Kidney (tissue), 22 donors: ENCODE measurements at places on chromosomes 5 and 9. TPM values are rescaled to one million over a fixed set of nuclear protein-coding genes. Genes with fewer than 3 reads are reported as not detected.
A peak's percentile ranks its signal among the peaks of the same experiment; 100 is the strongest.

GRCh38 chr5:89200899-89201298 is 317.9 kb upstream of the MEF2C start:
- no peaks in the 10 kb centered on the region for H3K4me1 ChIP-seq
- no peaks in the 10 kb centered on the region for H3K36me3 ChIP-seq
- no peaks in the 10 kb centered on the region for H3K27me3 ChIP-seq
- DNase-seq = no peak
- no peak overlapping the region for H3K4me3 ChIP-seq
- no peak overlapping the region for H3K27ac ChIP-seq

- no peak for DNase-seq
- H3K27ac ChIP-seq = no peak overlapping the region
- H3K27me3 ChIP-seq = no peaks in the 10 kb centered on the region
- H3K4me1 ChIP-seq = no peaks in the 10 kb centered on the region
Observed at GRCh38 chr5:32522429-32523143, 62.8 kb upstream of the SUB1 start.

GRCh38 chr5:140647042-140647419 is 399 bp downstream of the NDUFA2 start:
- peaks cover 23% of the 10 kb centered on the region for H3K36me3 ChIP-seq
- no peak for DNase-seq
- H3K27me3 ChIP-seq = no peaks in the 10 kb centered on the region
- H3K4me1 ChIP-seq = peaks cover 14% of the 10 kb centered on the region

The ISL1 gene
- total RNA-seq = not detected

The LCN9 gene
- not detected for total RNA-seq

DNA sequence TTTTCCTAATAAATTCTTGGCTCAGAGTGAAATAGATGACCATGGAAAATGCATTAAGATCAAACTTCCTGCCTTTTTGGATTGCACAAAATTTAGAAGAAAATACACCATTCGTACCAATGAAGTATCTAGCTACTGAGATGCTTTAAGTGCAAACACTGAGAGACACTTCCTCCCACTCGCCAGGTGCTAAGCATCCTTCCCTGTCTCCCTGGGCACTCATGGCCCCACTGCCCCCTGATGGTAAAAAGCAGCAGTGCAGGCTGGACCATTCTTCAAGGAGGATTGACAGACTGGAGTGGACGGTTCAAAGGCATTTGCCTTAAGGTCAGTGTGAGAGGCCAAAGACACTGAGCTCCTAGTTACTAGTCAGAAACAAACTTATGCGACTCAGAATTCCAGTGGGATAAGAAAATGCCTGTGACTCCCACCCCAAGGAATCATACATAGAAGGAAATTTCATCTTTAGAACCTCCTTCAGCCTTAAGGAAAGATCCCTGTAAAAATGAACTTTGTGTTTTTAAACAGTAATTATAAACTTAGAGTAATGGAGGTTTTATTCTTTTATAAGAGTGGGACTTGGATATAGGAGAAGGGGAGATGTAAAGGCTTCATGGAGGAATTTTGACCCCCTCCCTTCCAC is 86.0 kb upstream of the SLC30A5 start:
- no peak overlapping the region for H3K4me3 ChIP-seq
- no peaks in the 10 kb centered on the region for H3K27me3 ChIP-seq
- DNase-seq = peak; percentile 73

- H3K4me1 ChIP-seq = no peaks in the 10 kb centered on the region
- no peak for DNase-seq
- H3K4me3 ChIP-seq = no peak overlapping the region
- H3K27me3 ChIP-seq = no peaks in the 10 kb centered on the region
Observed at GRCh38 chr5:55021410-55021809, 2.6 kb upstream of the GZMK start.

GRCh38 chr5:80239680-80240367 is 16.0 kb downstream of the SERINC5 start:
- DNase-seq = no peak
- H3K36me3 ChIP-seq = peaks cover 2% of the 10 kb centered on the region
- H3K27ac ChIP-seq = no peak overlapping the region
- H3K4me1 ChIP-seq = peaks cover 4% of the 10 kb centered on the region
- H3K4me3 ChIP-seq = no peak overlapping the region

The TOPORS gene
- total RNA-seq = 15.6 TPM

The TLX3 gene
- not detected for total RNA-seq

DNA sequence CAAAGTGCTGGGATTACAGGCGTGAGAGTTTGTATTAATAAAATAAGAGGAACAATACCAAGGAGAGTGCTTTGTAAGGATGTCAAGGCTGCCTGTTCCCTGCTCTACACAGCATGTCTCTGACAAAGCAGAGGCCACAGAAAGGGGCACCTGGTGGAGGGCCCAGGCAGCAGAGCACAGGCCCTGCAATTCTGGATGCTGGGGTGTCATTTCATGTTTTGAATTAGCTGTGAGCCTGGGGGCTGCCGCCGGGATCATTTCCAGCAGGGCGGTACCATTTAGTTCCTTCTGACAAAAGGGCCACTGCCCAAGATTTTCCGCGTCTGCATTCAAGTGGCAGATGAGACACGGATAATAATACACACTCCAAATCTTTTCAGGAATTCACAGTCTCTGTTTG is 396.9 kb downstream of the GADD45G start:
- no peak overlapping the region for H3K27ac ChIP-seq
- no peaks in the 10 kb centered on the region for H3K36me3 ChIP-seq
- H3K4me1 ChIP-seq = peaks cover 31% of the 10 kb centered on the region
- no peaks in the 10 kb centered on the region for H3K27me3 ChIP-seq
- no peak overlapping the region for H3K4me3 ChIP-seq
- no peak for DNase-seq

DNA sequence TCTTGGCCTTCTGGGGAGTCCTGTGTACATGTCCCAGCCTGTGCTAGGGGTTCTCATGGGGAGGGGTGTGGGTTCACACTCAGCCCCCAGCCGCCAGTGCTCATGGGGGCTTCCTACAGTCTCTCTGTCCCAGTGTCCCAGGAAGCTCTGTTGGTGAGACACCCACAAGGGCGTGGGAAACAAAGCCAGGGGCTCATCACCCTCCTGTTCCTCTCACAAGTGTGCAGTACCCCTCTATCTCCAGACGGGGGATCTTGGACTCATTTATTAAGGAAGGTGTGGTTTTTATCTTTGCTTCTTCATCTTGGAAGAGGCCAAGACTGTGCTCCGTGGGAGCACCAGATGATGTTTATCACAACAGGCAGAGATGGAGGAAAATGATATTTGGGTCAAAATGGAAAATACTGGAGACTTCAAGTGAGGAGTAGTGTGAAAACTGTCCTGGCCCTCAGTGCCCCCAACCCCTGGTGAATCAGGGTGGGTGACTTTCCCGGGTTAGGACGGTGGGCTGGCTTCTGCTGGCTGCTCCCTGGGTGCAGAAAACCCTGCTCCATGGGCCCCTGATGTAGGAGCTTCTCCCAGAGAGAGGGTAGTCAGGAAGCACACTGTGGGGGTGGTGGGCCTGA is 15.2 kb downstream of the TMEM171 start:
- H3K36me3 ChIP-seq = no peaks in the 10 kb centered on the region
- no peaks in the 10 kb centered on the region for H3K27me3 ChIP-seq
- H3K4me3 ChIP-seq = no peak overlapping the region
- H3K27ac ChIP-seq = peak overlapping the region; percentile 5
- no peak for DNase-seq

- no peaks in the 10 kb centered on the region for H3K27me3 ChIP-seq
- DNase-seq = peak; percentile 31
- H3K4me3 ChIP-seq = no peak overlapping the region
- H3K4me1 ChIP-seq = no peaks in the 10 kb centered on the region
Observed at GRCh38 chr5:76325876-76326491, 77.1 kb upstream of the IQGAP2 start.

- H3K27me3 ChIP-seq = no peaks in the 10 kb centered on the region
- H3K27ac ChIP-seq = peak overlapping the region; percentile 10
- peak overlapping the region; percentile 78 for H3K4me3 ChIP-seq
- DNase-seq = peak; percentile 23
Observed at GRCh38 chr5:9547122-9547947, 1.5 kb upstream of the SEMA5A start.

DNA sequence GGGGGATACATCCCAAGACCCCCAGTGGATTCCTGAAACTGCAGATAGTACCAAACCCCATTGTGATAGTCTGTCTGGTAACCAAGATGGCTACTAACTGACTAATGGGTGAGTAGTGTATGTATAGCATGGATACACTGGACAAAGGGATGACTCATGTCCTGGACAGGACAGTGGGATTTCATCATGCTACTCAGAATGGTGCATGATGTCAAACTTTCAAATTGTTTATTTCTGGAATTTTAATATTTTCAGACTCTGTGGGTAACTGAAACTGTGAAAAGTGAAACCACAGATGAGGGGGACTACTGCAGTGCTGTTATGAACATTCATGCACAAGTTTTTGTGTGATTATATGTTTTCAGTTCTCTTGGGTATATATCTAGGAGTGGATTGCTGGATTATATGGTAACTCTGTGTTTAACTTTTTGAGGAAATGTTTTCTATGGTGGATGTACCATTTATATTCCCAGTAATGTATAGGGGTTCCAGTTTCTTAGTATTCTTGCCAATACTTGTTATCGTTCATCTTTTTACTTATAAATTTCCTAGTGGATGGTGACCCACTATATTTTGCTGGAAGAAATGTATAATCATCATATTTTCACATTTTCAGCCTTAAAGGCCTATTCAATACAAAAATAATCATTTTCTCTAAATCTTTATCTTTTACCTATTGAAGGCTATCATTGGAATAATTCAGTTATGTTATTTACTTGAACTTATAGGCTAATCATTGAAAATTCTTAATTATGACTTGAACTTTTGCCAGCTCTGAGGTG is 140.9 kb downstream of the NR3C1 start:
- H3K27ac ChIP-seq = no peak overlapping the region
- H3K4me3 ChIP-seq = no peak overlapping the region
- H3K27me3 ChIP-seq = no peaks in the 10 kb centered on the region
- no peaks in the 10 kb centered on the region for H3K4me1 ChIP-seq
- DNase-seq = no peak

DNA sequence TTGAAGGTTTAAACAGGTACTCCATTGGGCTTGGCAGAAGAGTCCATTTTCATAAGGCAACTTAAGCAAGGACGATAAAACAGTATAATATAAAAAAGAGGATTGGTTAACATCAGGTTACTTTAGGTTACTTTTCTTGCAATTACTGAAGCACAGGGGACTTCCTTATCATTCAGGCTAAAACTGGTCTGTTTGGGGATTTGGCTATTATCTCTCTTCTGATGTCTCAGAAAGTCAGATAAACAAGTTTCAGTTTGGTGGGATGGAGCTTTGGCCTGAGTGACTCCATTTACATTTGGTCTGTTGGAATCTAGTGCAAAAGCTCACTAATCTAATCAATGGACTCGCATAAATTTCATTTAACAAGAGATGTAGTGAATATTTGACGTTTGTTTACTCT is 8.0 kb downstream of the GAPT start:
- DNase-seq = no peak
- H3K4me1 ChIP-seq = no peaks in the 10 kb centered on the region
- no peaks in the 10 kb centered on the region for H3K27me3 ChIP-seq
- no peaks in the 10 kb centered on the region for H3K36me3 ChIP-seq
- H3K4me3 ChIP-seq = no peak overlapping the region

GRCh38 chr9:95110921-95111525 is 206.5 kb downstream of the FANCC start:
- DNase-seq = no peak

The SLC36A3 gene
- not detected for total RNA-seq

The CCDC187 gene
- 2.3 TPM for total RNA-seq

- H3K36me3 ChIP-seq = no peaks in the 10 kb centered on the region
- H3K27me3 ChIP-seq = no peaks in the 10 kb centered on the region
- H3K4me3 ChIP-seq = no peak overlapping the region
- no peak for DNase-seq
Observed at GRCh38 chr9:112283582-112284253, 49.7 kb downstream of the PTBP3 start.

DNA sequence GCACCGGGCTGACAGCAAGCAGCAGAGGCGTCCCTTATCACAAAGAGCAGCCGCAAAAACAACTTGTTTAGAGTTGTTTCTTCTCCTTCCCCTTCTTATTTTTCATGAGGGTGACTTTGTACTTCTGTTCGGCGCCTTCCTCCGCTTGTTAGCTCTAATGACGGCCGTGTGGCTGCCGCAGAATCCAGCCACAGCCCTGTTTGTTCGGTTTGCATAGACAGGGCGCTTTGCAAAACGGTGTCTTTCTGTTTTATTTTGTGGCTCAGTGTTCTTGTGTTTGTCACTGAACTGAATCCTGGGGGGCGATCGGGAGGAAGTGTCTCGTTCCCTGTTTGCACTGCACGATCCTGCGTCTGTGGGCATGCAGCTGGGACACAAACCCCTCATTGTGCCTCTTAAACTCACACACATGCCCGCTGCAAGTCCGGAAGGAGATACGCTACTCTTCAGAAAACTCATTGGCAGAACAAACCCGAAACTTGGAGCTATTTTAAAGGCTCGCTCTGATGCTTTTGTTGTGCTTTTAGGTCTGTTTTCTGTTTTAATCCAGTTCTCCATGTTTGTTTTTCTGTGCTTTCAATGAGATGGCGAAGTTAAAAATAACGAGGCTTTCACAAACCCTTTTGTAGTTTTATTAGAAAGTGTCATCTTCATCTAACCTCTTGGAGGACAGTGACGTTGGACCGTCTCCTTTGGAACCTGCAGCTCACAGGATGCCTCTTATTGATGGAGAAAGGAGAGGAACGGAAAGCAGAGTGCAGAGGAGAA is 213.9 kb downstream of the IRX2 start:
- H3K27ac ChIP-seq = no peak overlapping the region
- no peaks in the 10 kb centered on the region for H3K36me3 ChIP-seq
- H3K4me3 ChIP-seq = no peak overlapping the region
- no peak for DNase-seq
- H3K4me1 ChIP-seq = no peaks in the 10 kb centered on the region

DNA sequence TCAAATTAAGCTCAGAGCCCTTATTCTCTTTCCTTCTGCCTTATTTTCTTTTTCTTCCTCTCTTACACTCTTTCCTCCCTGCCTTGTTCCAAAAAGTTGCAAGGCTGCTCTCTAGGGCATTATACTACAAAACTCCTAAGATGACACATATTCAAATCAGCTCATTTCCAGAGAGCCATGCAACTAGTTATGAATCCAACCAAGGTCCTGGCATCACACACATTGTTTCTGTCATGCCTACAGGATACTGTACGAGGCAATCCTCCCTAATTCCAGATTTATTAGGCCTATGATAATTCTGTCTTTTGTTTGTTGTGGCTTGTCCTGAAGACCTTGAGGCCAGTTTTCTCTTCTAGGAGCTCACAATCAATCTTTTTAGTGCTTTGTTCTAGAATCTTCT is 87.0 kb upstream of the TBCA start:
- no peak overlapping the region for H3K4me3 ChIP-seq
- DNase-seq = no peak
- H3K36me3 ChIP-seq = no peaks in the 10 kb centered on the region
- no peaks in the 10 kb centered on the region for H3K4me1 ChIP-seq
- no peak overlapping the region for H3K27ac ChIP-seq
